ENCODE measurements at places on chromosomes 5 and 9.

DNA sequence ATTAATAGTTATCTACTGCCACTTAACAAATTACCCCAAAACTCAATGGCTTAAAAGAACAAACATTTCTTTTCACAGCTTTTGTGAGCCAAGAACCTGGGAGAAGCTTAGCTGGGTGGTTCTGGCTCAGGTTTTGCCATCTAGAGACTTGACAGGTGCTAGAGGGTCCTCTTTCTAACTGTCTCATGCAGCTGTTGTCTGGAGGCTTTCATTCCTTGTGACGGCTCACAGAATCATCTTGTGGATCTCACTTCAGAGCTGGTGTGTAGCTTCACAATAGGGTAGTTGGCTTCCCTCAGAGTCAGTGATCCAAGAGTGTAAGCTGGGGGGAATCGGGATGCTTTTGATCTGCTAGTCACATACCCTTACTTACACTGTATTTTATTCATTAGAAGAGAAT, 81.2 kb upstream of the APC start:
- DNase-seq = no peak

DNA sequence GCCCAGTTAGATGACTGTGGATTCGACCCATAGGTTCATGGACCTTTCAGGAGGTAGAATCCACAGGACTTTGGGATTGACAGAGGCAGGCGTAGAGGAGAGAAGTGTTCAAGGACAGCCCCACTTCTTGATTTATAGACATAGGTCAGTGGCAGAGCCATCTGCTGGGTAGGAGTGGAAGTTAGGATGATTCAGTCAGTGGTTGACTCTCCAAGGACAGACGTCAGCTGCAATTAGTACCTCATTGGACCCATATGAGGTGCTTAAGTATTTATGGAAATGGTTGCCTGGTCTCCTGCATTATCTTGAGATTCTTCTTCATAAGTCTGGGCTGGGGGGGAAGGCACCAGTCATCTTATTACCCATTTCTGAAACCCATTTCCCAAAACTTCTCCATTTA, 70.9 kb downstream of the SH3RF2 start:
- DNase-seq = no peak

DNA sequence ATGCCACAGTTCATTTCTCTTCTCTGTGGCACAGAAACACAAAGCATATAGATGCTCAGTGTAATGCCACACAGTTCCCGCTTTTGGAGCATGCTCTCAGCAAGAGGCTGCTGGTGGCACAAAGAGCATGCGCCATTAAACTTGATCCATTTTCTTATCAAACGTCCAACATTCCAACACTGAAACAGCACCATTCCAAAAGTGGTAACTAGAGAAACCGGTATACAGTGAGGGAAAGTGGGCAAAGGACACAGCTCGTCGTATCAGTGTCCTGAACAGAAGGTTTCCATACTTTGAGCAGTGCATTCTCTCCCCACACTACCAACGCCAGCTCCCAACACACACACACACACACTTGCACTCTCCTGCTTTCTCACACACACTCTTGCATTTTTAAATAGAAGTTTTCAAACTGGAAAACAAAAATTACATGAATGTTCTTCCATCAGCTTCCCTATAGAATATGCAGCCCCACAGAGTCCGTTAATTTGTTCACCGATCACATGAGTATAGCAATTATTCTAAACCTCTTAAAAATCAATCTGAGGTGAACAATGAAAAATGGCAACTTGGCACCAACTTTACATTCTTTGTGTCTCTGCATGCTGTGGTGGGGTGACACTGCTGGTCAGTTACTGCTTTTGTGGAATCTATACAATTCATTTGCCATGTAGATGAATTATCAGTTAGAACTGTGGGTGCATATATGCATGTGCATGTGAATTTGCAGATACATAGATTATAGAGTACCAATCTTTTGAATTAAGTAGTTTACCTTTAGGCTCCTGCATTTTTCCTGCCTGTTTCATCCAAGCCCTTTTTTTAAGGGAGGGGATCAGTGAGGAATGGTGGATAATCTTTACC, 5.7 kb downstream of the NFIB start:
- no peak for DNase-seq

DNA sequence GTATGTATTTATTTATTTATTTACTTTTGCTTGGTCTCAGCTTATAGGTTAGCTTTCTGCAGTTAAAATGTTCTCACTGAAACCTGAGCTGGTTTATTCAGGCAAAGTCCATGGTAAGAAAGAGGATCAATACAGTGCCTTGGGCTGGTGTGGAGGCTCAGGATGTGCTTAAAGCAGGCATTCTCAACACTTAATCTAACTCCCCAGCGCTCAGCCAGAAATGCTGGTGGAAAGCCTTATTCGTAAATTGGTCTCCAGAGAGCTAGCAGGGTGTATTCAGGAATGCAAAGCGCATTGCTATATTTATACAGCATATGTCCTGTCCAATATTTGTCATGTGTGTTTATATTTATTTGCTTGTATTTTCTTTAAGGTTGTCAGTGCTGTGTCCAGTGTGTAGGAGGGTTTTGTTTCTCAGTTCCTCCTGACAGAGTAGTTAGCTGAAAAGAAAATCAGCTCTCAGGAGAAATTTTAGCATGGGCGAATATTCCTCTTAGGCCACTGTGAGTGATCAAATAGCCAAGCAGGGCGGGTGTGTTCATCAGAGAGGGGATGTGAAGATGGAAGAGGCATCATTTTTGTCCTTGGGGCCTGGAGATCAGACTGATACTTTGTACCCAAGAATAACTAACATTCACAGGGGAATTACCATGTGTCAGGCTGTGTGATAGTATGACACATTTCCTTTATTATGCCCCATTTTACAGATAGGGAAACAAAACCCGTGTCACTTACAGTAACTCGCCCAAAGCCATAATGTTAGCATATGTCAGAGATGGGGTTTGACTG, 65.8 kb downstream of the DOCK2 start:
- no peak for DNase-seq

DNA sequence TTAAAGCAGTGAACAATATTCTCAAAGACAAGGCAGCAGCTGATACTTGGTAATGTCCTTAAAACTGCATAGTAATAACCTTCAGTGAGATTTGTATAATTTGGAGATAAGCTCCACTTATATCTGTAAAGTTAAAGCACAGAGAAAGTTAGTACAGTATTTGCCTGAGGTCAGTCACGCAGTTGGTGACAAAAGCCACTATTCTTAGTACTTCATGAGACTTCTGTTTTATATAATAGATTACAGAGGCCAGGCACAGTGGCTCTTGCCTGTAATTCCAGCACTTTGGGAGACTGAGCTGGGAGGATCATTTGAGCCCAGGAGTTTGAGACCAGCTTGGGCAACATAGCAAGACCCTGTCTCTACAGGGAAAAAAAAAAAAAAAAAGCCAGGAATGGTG, 266.4 kb upstream of the DMRT1 start:
- DNase-seq = no peak

- no peak for DNase-seq
Observed at GRCh38 chr9:136974817-136975535, 2.3 kb upstream of the PTGDS start.

- DNase-seq = no peak
Observed at GRCh38 chr9:114351932-114352331, 22.3 kb downstream of the ORM2 start.

- no peak for DNase-seq
Observed at GRCh38 chr9:130299785-130300615, 34.4 kb downstream of the HMCN2 start.

All from GM19239 (cell line).